Fibroblast of mammary gland (primary cell): ENCODE measurements at places on chromosomes 1 and 21.

DNA sequence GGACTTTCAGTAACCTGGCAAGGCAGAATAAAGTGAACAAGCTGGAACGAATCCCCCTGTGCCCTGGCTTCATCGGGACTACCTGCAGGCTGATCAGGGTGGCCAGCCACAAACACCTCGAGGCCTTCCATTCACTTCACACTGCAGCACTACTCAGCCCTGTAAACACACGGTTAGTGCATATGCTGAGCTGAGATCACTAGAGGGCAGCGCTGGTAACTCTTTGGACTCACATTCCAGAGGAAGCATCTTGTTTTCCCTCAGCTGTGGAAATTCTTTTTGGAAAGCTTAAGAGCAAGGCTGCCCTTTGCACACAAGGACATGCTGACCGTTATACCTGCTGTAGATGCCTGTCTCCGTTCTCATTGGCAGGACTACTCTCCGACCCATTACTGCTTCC lies 32.1 kb downstream of the PCSK9 start:
- peak; percentile 51 for DNase-seq

DNA sequence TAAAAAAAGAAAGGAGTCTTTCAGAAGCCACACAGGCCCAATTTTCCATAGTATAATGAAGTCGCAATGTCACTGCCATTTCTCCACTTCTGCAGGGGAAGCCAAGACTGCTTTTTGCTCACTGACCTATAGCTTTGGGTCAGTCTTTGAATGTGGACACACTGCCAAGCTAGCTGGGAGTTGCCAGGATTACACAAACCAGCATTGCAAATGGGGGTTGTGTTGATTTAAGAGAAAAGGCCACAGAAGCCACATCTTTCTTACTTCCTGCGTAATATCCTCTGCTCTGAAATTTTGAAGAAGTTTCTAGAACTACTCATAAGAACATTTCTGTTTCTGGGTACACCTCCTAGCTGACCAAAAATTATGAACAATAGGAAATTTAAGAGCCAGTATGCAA lies 45.8 kb upstream of the SAMSN1 start:
- DNase-seq = peak; percentile 87

GRCh38 chr1:225713281-225713680 lies 60.4 kb upstream of the ENAH start:
- DNase-seq = no peak

DNA sequence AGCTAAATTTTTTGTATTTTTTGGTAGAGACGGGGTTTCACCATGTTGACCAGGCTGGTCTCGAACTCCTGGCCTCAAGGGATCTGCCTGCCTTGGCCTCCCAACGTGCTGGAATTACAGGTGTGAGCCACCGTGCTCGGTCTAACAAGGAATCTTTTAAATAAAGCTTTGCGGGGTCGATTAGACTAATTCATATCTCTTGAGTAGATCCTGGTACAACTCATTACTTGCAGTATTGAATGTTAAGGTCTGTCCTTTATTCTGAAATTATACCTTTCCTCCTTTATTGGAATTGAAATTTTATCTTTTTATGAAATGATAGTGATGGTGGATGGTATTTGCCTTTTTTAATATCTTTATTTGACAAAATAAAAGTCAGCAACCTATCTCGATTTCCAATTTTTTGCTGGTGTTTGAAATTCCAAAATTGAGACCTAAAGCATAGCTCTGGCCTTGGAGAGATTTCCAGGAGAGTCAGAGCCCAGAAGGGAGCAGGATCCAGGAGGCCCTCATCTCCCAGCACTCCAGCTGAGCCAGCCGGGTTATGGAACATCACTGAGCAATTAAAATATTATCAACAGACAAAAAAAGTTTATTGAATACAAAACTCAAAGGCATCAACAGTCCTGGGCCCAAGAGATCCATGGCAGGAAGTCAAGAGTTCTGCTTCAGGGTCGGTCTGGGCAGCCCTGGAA lies 4.7 kb downstream of the S100A2 start:
- DNase-seq = no peak

DNA sequence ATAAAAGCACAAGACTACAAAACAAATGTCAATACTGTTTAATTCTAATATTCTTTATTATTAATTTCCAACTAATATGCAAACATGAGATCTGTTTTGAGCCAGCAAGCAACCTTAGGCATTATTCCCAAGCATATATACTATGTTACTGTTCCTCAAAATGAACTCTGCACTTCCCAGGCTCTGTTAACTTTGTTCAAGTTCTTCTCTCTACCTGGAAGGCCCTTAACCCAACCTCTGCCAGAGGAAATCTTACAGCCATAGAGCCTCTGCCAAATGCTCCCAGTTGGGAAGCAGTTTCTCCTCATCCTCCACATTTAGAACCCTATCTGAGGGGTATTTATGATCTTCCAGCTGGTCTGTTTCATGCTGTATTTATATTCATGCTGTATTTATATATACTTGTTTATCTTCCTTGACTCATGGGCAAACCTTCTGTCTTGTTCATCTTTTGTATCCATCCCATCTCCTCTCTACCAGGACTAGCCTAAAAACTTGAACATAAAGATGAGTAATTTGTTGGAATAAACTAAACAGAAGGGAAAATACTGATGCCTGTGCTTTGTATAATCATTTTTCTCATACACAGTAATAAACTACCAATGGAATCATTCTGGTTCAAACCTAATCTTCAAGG lies 5.3 kb downstream of the IVNS1ABP start:
- DNase-seq = no peak

DNA sequence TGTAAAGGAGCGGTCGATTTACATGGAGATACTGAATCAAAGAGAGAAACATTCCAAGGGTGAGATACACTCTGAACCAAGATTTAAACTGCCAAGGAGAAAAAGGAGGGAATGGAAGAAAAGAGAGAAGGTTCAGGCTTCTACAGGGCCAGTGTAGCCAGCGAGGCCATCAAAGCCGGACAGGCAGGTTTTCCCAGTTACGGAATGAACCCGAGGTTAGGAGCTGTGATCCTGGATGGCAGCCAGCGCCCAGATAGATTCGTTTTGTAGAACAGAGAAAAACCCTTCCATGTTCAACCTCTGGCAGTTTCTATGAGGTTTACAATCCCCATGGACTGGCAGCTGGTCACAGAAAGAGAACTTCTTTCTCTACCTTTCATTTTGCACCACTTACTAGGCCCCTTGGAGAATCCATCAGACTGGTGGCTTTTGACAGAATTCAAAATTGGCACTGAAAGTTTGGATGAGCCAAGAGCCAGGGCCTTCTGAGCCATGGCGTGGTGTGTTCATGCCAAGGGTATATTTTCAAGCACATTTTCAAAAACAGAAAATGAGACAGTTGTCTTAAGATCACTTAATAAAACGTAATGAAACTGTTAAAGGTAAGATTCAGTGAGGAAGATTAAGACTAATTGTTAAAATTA lies 171.5 kb downstream of the RUNX1 start:
- no peak for DNase-seq

GRCh38 chr1:236774926-236775325 lies 20.2 kb upstream of the MTR start:
- peak; percentile 42 for DNase-seq

- DNase-seq = no peak
These were observed 70.6 kb downstream of the FNBP1L start for GRCh38 chr1:93518516-93518915.

- no peak for DNase-seq
These were observed 29.8 kb upstream of the PADI2 start for GRCh38 chr1:17148950-17149608.

- peak; percentile 52 for DNase-seq
These were observed 424.5 kb upstream of the DAB1 start for GRCh38 chr1:57848406-57848805.

DNA sequence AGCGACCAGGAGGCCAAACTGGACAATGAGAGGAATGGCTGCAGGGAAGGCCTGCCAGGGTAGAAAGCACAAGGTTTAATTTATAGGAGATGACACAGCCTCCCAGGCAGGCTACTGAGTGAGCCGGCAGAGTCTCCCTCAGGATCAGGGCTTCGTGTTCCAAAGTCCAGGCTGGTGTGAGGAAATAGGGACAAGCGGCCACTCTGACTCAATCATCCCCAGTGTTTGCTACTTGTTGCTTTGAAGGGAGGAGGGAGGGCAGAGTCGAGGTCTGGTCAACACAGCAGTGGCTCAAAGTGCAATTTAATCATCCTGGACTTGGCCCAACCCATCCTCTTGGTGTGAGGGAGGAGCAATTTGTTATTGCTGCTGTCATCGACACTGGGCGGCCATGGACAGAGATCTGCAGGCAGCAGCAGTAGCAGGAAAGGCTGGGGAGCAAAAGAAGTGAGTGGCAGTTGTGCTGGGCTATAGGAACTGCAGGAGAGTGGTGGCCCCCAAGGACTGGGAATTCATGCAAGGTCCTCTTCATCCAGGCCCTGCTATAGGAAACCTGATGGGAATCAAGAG lies 27.5 kb downstream of the TBX15 start:
- peak; percentile 99 for DNase-seq

- DNase-seq = no peak
These were observed 4.2 kb upstream of the TFF3 start for GRCh38 chr21:42319376-42319775.

- DNase-seq = no peak
These were observed 59.1 kb downstream of the SPSB1 start for GRCh38 chr1:9351654-9352271.

GRCh38 chr1:63859480-63860275 lies 85.9 kb downstream of the ROR1 start:
- DNase-seq = no peak

GRCh38 chr1:177355575-177355974 lies 184.8 kb downstream of the BRINP2 start:
- peak; percentile 57 for DNase-seq

- no peak for DNase-seq
These were observed 199.2 kb downstream of the S1PR1 start for GRCh38 chr1:101435831-101436511.
